ENCODE measurements at places on chromosomes 1 and 21. TPM values are rescaled to one million over a fixed set of nuclear protein-coding genes. Genes with fewer than 3 reads are reported as not detected.

GRCh38 chr1:54051933-54052430 is 1.0 kb downstream of the TMEM59 start:
- no peak for DNase-seq

GRCh38 chr1:235470741-235471439 is 33.4 kb downstream of the B3GALNT2 start:
- no peak for DNase-seq

GRCh38 chr21:43622796-43623195 is 36.5 kb downstream of the HSF2BP start:
- DNase-seq = no peak

DNA sequence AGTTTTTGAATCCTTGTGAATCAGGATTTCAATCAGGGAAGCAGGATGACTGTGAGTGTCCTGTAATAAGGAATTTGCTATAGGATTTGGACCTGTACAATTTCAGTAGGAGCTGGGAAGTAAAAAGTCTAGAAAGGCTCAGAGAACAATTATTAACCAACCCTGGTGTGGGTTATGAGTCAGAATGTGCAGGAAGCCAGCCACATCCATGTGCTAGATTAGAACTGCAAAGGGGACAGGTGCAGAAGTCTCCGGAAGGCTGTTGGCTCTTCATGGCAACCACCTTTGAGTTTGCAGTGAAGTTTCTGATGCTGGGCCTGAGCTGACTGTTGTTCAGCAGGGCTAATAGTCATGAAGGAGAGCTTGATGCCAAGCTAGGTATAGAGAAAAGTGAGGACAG is 70.7 kb downstream of the SPATA46 start:
- peak; percentile 47 for DNase-seq

- DNase-seq = no peak
These were observed 346.8 kb downstream of the KIF26B start for GRCh38 chr1:245501633-245502032.

- DNase-seq = peak; percentile 60
These were observed 27.5 kb downstream of the TRIM45 start for GRCh38 chr1:117093870-117094621.

DNA sequence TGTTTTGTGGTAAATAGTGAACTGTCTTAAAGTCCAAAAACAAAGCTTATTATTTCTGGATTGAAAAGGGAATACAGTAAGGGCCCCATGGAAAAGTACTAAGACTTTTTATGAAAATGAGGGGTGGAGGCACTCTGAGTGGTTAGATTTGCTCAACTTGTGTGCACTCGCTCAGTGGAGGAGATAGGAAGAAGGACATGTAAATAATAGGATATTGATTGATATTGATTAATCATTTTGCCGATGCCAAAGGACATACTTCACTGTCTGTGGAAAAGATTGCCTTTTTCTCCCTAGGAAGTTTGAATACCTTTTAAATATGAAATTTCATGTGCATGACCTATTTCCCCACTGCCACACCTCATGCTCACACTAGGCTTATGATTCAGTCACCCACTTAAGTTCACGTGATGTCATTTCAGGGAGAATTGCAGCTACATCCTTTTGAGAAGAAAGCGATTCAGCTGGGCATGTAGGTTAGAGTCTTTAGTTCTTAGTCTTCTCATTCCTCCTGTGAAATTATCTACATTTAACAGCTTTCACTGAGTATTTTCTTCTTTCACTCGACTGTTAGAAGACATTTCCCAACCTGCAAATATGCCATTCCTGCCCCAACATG is 5.0 kb downstream of the MTR start:
- DNase-seq = no peak

- DNase-seq = no peak
These were observed 544 bp downstream of the ILDR2 start for GRCh38 chr1:166974647-166975345.

DNA sequence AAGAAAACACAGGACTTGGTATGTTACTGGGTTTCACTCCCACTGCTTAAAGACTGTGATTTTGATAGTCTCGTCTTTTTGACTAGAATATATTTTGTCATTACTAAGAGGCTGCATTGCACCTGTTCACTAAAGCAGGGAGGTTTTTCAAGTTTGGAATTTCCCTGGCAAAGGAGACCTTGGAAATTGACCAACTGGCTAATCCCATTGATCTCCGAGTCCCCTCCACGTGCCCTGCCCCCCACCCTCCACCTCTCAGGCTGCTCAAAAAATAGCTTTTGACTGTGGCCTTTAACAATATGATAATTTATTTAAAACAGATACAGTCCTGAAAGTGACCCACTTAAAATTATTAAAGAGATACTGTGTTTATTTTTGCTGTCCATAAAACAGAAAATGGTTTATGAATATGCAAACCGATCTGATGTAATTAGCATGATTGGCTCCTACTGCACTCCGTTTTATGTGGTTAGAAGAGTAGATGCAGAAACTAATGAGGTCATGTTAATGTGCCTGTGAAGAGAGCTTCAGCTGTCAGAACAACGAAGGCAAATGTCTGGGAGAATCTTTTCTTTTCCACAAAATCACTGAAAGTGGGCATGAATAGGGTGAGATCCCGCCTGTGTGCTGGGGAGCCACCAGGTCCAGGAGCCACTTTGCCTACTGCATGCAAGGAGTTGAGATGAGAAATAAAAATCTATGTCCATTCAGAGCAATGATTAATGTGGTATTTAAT is 361.5 kb downstream of the RRAGC start:
- no peak for DNase-seq

Gene CRABP2
- 0.46 TPM for total RNA-seq

DNA sequence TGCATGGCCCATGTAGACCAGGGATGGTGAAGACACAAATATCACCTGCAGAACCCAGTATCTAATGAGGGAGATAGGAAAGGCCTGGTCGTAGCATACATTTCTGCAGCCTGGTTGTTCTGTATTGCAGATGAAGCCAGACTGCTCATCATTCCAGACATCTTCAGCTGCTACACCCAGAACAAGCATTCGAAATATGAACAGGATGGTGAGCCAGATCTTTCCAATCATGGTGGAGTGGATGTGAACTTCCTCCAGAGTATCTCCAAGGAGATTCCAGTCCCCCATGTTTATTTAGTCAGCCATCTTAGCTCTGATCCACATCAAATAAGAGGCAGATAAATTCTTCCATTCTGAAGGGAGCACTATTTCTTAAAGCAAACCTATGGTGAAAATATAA is 2.7 kb upstream of the MYCBP start:
- no peak for DNase-seq

GRCh38 chr1:24101796-24102586 is 9.9 kb downstream of the MYOM3 start:
- no peak for DNase-seq

Gene CFHR3
- total RNA-seq = not detected

- DNase-seq = peak; percentile 11
These were observed 218.7 kb upstream of the VAMP3 start for GRCh38 chr1:7552402-7552801.

Measured in pulmonary artery endothelial cell (primary cell).